ENCODE measurements at places on chromosomes 13 and 19. TPM values are rescaled to one million over a fixed set of nuclear protein-coding genes. Genes with fewer than 3 reads are reported as not detected.

GRCh38 chr13:22505489-22505888 lies 675.3 kb upstream of the SGCG start:
- no peak for DNase-seq

DNA sequence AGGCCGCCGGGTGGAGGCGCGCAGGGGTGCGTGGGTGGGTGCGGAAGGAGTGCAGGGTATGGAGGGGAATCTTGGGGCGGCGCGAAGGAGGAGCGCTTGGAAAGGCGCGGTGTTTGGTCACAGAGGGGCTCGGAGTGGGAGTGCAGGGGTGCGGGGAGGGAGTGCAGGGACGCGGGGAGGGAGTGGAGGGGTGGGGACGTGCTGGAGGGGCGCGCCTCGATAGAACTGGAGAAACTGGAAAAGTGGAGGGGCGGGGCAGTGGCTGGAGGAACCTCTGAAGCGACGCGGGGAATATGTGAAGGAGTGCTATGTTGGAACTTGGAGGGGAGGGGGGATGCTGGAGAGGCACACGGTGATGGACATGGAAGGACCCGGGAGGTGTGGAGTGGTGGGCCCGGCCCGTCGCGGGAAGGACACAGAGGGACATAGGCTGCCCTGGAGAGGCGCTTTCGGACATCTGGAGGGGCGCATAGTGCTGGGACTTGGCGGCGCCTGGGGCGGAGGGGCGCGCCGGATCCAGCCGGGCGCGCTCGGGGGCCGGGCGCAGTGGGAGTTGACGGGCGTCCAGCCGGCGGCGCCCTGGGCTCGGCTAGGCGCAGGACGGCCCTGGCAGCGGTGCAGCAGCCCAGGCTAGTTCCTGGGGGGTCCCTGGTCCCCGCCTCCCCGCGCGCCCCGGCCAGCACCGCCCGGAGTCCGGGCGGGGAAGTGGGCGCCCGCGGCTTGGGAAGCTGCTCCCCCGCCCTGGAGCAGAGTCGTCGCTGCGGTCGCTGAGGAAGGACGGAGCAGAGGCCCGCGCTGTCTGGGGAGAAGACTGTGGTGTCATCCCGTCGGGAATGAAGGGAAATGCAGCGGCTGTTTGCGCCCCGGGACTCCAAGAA lies 20.8 kb upstream of the SGCG start:
- DNase-seq = no peak

DNA sequence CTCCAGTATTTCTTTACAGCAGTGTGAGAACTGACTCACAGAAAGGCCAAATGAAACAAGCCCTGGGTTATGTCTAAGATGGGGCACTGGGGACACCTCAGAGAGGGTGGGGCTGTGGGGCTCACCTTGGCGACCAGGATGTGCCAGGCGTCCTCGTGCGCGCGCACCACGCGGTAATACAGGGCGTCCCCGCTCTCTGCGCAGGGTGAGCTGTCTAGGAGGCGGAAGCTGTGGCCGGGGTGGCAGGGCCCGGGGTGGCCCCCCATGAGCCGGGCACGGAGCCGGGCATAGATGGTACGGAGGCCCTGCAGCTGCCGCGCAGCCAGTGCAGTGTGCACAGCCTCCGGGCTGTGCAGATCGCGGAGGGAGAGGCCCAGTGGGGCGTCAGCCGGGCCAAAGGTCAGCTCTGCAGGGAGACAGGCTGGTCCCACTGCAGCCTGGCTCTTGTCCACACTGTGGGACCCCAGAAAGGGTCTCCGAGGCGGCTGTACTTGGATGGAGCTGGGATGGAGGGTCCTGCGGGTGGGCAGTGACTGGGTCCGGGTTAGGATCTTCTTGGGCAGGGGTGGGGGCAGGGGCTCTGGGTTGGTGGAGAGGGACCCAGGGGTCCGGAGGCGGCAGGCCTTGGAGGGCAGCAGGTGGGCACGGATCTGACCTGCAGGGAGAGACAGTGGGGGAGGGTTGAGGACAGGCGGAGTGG lies 3.4 kb downstream of the PEAK3 start:
- peak; percentile 22 for DNase-seq

DNA sequence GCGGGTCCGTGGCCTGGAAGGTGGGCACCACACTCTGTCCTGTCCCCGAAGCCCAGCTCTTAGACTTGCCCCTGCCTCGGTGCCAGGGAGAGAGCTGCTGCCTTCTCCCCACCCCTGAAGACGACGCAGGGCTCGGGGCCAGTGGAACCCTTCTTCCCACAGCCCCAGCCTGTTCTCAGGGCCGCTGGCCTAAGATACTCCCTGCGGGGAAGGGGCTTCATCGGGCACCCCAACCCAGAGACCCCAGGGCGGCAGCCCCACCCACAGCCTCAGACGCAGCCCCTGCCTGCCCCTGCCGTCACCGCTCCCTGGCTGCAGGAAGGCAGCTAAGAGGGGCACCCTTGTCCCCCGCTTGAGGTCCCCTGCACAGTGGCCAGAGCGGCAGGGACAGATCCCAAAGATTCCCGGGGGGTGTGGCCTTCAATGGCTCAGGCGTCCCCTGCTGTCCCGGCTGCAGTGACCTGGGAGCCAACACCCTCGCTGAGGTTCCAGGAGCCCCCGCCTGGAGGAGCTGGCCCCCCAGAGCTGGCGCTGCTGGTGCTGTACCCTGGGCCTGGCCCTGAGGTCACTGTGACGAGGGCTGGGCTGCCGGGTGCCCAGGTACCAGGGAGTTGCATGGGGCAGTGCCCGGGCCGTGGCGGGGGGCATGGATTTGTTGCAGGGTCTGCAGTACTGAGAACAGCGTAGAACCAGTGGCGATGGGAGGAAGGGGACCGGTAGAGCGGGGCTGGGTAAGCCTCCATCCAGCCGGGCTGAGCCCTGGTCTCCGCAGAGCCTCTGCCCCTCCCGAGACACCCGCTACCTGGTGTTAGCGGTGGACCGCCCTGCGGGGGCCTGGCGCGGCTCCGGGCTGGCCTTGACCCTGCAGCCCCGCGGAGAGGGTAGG lies 1.0 kb downstream of the AMH start:
- no peak for DNase-seq

DNA sequence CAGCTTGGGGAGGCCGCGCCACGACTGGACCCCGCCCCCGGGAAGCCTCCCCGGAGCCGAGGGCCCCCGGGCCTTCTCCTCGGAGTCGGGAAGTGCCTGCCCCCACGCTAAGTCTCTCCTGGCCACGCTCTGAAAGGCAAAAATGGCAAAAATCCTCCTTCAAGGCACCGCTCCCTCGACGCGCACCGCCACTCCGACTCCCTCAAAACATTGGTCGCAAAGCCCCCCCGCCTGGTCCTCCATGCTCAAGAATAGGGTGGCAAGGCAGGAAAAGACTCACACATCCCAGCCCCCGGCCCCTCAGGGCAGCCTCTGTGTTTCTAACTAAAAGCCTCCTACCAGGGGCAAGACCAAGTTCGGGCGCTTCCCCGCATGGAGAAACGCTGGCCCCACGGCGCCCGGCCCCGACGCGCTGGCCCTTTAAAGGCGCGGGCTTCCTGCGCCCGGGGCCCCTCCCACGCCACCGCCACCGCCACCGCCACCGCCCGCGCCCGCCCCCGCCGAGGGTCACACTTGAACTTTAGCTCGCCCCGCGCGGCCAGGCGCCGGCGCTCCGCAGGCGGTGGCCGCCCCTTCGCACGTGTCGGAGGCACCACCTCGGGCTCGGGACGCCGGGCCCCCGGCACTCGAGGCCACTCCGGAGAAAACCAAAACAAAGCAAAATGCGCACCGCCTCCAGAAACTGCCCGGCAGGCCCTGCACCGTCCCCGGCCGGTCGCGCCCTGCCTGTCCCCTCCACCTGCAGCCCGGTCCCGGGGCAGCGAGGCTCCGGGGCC lies 1.9 kb downstream of the FOXO1 start:
- peak; percentile 68 for DNase-seq

MBD3L3 gene
- not detected for total RNA-seq

FAM187B gene
- not detected for total RNA-seq

FXYD7 gene
- 4.0 TPM for total RNA-seq

Measured in natural killer cell (primary cell).